ENCODE measurements at places on chromosomes 7 and 10.

- DNase-seq: no peak
Observed at GRCh38 chr7:77667459-77668086, 28.7 kb upstream of the RSBN1L start.

DNA sequence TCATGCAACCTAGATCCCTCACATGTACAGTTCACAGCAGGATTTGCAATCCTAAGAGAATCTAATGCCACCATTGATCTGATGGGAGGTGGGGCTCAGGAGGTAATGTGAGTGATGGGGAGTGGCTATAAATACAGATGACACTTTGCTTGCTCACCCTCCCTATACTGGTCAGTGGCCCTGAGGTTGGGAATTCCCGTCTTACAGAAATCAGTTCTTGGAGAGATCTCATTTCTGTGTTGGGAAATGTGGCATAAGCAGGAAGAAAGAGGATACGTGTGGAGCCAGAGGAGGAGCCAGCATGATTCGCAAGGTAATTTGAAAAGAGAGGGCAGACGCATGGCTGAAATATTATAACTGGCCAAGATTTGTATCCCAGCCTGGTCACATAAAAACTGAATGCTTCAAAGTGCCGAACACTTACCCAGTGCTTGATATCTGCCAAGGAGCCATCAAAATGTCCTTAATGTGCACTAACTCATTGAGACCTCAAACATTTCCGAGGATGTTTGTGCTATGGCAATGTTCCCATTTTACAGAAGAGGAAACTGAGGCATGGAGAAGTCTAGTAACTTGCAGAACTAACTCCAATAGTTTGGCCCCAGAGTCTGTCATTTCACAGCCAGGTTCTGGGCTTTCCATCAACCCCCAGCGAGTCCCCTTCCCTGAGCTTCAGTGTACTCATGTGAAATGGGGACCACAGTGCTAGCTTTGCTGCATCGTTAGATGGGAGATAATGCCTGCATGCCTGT is 5.5 kb upstream of the IKZF1 start:
- no peak for DNase-seq

- DNase-seq: no peak
Observed at GRCh38 chr10:775245-776075, 86.0 kb upstream of the DIP2C start.

- DNase-seq: no peak
Observed at GRCh38 chr10:125264757-125265578, 104.6 kb upstream of the CTBP2 start.

All from K562 (cell line).